OCI-LY7 (cell line): ENCODE measurements at places on chromosomes 11 and 22. TPM values are rescaled to one million over a fixed set of nuclear protein-coding genes. Genes with fewer than 3 reads are reported as not detected.

DNAJB13 gene
- total RNA-seq, result 0.29 and 0.81 TPM in 2 replicates

DCHS1 gene
- total RNA-seq, result 0.53 and 0.67 TPM in 2 replicates

VPREB1 gene
- 1.7 and 2.3 TPM in 2 replicates for total RNA-seq

PTPN5 gene
- not detected in 2 replicates for total RNA-seq

SPECC1L gene
- 65.5 and 66.2 TPM in 2 replicates for total RNA-seq

P2RX3 gene
- total RNA-seq, result not detected in 2 replicates

BSX gene
- not detected in 2 replicates for total RNA-seq

ZNF214 gene
- total RNA-seq, result not detected in 2 replicates

OR2AG2 gene
- total RNA-seq, result 1.7 and 1.9 TPM in 2 replicates

MRGPRX3 gene
- total RNA-seq, result not detected in 2 replicates

MGAT3 gene
- total RNA-seq, result 34.1 and 44.3 TPM in 2 replicates

PLAAT4 gene
- total RNA-seq, result 1.3 and 1.4 TPM in 2 replicates

PNPLA5 gene
- 0.15 TPM in 1 of 2 replicates, not detected in the other for total RNA-seq

DGAT2 gene
- 5.6 and 7.0 TPM in 2 replicates for total RNA-seq

ART5 gene
- total RNA-seq, result not detected in 2 replicates

BATF2 gene
- total RNA-seq, result 0.61 and 0.70 TPM in 2 replicates

OLFML1 gene
- total RNA-seq, result not detected in 2 replicates

OR6T1 gene
- not detected in 2 replicates for total RNA-seq

APOBEC3A gene
- total RNA-seq, result not detected in 2 replicates

DDTL gene
- total RNA-seq, result 3.7 and 4.1 TPM in 2 replicates

PPP1CA gene
- 210 and 219 TPM in 2 replicates for total RNA-seq

MYBPC3 gene
- total RNA-seq, result 0.18 and 0.29 TPM in 2 replicates

P2RX6 gene
- total RNA-seq, result 0.30 and 0.32 TPM in 2 replicates

PANX2 gene
- total RNA-seq, result not detected in 2 replicates

CARD16 gene
- 0.42 TPM in 1 of 2 replicates, not detected in the other for total RNA-seq

PHRF1 gene
- total RNA-seq, result 43.8 and 45.4 TPM in 2 replicates

MIOX gene
- total RNA-seq, result 0.53 and 0.74 TPM in 2 replicates

LDHAL6A gene
- not detected in 2 replicates for total RNA-seq

CCDC157 gene
- total RNA-seq, result 3.1 and 3.3 TPM in 2 replicates

APLNR gene
- not detected in 2 replicates for total RNA-seq

OR8D1 gene
- total RNA-seq, result not detected in 2 replicates

DCDC1 gene
- total RNA-seq, result not detected in 2 replicates

HSPB2 gene
- not detected in 2 replicates for total RNA-seq

MOGAT2 gene
- not detected in 2 replicates for total RNA-seq

GSTT2B gene
- total RNA-seq, result not detected in 2 replicates

NPAS4 gene
- not detected in 2 replicates for total RNA-seq

ISX gene
- not detected in 2 replicates for total RNA-seq

CASP5 gene
- not detected in 2 replicates for total RNA-seq

BTG4 gene
- total RNA-seq, result not detected in 2 replicates

C11orf86 gene
- total RNA-seq, result not detected in 2 replicates

XKR3 gene
- total RNA-seq, result not detected in 2 replicates

CREB3L1 gene
- total RNA-seq, result 0.15 and 0.17 TPM in 2 replicates

CYTH4 gene
- 24.8 and 28.1 TPM in 2 replicates for total RNA-seq

OR56A1 gene
- not detected in 2 replicates for total RNA-seq

HMOX1 gene
- 8.5 and 13.9 TPM in 2 replicates for total RNA-seq

DDI1 gene
- not detected in 2 replicates for total RNA-seq

PVALB gene
- total RNA-seq, result not detected in 2 replicates

CHRM1 gene
- total RNA-seq, result not detected in 2 replicates

INPPL1 gene
- total RNA-seq, result 195 and 216 TPM in 2 replicates

SAA4 gene
- total RNA-seq, result not detected in 2 replicates

TNNT3 gene
- 4.7 and 5.8 TPM in 2 replicates for total RNA-seq
